Activated CD4-positive, alpha-beta T cell treated with anti-CD3 and anti-CD28 coated beads, Interleukin-10, Interleukin-2, amounts not matched to agents 100 ng/mL and 50 ng/mL, durations not matched to agents 16 hours and 8 hours (primary cell): ENCODE measurements at places on chromosomes 3 and 15.

- DNase-seq, result no peak
These were observed 116.6 kb downstream of the SLCO3A1 start for GRCh38 chr15:91970142-91970541.

- DNase-seq, result no peak
These were observed 167.8 kb downstream of the FOXP1 start for GRCh38 chr3:71415681-71416122.

DNA sequence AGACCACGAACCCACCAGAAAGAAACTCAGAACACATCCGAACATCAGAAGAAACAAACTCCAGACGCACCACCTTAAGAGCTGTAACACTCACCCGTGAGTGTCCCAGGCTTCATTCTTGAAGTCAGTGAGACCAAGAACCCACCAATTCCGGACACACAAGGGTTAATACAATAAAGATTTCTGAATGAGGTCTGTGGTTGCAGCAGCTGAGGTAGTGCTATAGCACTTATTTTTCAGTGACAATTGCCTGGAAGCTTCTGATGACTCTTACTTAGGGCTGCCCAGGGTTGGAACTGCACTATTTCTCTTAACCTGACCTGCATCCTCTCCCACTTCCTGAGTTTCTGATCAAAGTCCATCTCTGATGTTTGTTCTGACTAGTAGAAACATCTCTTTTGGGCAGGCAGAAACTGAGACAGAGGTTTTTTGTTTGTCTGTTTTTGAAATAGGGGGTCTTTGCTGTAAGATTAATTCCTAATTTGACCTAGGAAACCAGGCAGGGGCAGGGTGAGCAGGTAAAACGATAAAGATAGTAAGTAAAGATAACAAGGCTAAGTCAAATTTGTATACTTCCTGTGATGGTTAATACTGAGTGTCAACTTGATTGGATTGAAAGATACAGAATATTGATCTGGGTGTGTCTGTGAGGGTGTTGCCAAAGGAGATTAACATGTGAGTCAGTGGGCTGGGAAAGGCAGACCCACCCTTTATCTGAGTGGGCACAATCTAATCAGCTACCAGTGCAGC lies 169.1 kb downstream of the GAP43 start:
- DNase-seq, result peak; percentile 59

- DNase-seq, result peak; percentile 84
These were observed 10.6 kb upstream of the PCSK6 start for GRCh38 chr15:101499863-101500713.

DNA sequence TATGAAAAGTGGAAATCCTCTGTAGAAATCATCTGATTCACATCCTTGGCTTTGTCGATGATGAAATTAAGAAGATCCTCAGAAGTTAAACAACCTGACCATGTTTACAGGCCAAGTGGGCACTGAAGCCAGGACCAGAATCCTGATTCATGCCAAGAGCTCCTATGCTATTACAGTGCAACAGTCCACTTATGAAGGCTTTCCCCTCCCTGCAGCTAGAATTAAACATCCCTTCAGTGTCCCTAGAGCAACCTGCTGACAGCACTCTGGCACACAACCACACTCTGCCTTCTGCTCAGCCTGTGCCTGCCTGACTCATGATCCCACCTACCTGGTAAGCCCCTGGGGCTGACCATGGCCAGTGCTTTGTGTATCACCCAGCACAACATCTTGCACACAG lies 33.8 kb downstream of the TXNRD3 start:
- no peak for DNase-seq

DNA sequence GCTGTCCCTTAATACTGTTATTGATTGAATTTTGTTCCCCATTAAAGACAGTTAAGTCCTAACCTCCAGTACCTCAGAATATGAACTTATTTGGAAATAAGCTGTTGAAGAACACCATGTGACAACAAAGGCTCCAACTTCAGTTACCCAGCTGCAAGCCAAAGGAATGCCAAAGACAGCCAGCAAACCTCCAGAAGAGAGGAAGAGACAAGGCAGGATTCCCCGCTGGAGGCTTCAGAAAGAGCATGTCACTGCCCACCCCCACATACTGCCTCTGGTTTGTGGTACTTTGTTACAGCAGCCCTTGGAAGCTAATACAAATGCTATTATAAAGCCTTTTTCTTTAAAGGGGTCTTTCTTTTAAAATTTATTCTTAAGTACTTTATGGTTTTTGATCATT lies 18.4 kb upstream of the NEK10 start:
- DNase-seq, result no peak

GRCh38 chr15:98085003-98085639 lies 124.6 kb downstream of the ARRDC4 start:
- DNase-seq, result peak; percentile 44

- DNase-seq, result no peak
These were observed 62.4 kb downstream of the C3orf80 start for GRCh38 chr3:160287666-160288065.

DNA sequence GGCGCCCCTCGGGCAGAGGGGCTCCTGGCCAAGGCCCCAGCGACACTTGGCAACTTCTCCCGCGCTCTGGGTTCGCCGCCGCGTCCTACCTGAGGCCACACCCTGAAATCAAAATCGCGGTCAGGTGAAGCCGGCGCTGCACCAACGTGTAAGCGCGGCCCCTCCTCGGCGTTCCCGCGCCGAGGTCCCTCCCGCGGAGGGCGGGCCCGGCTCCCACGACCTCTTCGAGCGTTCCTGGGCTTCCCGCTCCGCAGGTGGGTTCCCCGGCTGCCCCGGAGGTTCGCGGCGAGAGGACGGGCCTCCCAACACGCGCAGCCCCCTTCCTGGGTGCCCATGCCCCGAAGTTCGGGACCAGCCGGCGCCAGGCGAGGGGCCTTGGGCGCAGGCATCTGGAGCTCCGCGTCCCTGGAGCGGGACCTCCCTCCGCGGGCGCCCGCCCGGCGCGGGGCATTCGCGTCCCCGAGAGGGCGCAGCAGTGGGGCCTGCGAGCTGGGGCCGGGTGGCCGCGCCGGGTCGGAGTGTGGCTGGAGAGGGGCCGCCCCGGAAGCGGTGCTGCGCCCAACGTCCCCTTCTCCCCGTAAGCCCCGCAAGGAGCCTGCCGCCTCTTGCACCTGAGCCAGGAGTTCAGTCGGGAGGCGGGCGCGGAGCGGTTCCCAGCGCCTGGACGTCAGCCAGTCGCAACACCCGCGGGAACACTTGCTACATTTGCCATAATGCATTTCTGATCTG lies 13.7 kb downstream of the PAK6 start:
- no peak for DNase-seq

GRCh38 chr3:90039994-90040393 lies 932.6 kb downstream of the EPHA3 start:
- DNase-seq, result no peak

- no peak for DNase-seq
These were observed 569.3 kb downstream of the MECOM start for GRCh38 chr3:169094204-169094603.

- no peak for DNase-seq
These were observed 79.0 kb upstream of the VGLL3 start for GRCh38 chr3:87069971-87070370.

DNA sequence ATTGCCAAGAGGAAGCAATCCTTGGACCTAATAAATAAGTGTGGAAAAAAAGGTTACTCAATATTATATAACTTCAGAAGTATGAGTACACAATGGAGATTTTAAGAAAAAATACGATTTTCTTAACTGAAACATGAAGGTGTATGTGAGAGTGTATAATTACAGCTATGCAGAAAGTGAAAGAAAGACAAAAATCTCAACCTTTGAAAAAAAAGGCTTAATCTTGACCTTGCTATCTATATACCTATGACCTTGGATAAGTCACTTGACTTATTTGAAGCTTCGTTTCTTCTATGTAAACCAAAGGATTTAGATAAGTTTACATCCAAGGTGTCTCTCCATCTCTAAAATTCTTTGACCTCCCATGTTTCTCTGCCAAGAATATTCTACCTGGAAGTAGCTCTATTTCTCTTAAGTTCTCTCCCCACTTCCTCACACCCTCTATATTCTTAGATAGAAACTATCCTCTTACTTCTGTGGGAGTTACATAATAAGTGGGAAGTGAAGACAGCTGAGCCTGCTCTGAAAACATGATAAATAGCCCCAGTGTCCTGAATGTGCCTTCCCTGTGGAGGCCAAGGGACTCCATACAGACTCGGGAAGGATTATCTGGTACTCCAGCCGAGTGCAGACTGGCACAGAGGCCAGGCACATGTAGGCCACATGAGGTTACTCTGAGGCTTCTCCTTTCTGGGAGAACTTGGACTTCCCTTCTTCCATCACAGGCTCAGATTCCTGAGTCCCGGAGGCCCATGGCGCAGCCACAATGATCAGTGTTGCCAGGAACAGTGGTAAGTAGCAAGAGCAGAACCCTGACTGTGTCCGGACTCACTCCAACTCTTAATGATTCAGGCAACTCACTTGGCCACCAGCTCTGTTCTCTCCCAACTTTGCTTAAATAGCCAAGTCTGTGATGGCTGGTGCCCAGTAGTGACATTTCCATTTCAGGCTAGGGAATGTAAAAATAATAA lies 166.8 kb upstream of the COL8A1 start:
- DNase-seq, result no peak

DNA sequence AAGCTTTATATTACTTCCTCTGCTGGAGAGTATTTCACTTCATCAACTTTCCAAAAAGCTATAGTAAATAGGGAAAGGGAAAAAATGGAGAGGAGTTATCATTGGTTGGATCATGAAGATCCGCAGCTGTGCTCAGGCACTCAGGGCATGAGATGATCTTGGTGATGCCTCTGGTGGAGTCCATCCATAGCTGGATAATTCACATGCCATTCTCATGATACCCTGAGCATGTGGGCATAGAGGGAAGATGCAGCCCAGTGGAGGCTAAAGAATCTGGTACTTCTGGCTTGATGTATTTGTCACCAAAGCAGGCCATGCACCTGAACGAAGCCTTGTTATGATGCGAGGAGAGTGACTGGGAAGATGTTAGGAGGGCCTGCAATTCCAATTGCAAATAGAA lies 150.2 kb downstream of the CHST2 start:
- no peak for DNase-seq

- no peak for DNase-seq
These were observed 269.4 kb upstream of the RBMS3 start for GRCh38 chr3:29011441-29011840.

- no peak for DNase-seq
These were observed 63.9 kb upstream of the TSEN2 start for GRCh38 chr3:12420393-12420792.

GRCh38 chr3:16148783-16149182 lies 25.7 kb upstream of the GALNT15 start:
- no peak for DNase-seq

DNA sequence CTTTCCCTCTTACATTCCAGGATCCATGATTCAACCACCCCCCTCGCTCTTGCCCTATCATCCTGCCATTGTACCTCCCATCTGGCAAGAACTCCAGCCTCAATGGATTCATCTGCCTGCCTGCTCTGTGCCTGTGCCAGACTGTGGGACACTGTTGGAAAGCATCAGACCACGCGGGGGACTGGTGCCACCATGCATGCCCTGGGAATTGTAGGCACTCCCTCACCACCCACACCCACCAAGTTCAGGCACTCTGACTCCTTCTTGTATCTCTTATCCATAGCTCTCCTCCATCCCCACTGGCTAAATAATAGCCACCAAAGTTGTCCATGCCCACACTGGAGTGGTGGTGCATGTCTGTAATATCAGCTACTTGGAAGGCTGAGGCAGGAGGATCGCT lies 143.8 kb downstream of the TPRA1 start:
- DNase-seq, result no peak

GRCh38 chr3:46667657-46668056 lies 25.8 kb downstream of the ALS2CL start:
- DNase-seq, result no peak

GRCh38 chr3:130463221-130463620 lies 53.8 kb upstream of the COL6A6 start:
- DNase-seq, result no peak

DNA sequence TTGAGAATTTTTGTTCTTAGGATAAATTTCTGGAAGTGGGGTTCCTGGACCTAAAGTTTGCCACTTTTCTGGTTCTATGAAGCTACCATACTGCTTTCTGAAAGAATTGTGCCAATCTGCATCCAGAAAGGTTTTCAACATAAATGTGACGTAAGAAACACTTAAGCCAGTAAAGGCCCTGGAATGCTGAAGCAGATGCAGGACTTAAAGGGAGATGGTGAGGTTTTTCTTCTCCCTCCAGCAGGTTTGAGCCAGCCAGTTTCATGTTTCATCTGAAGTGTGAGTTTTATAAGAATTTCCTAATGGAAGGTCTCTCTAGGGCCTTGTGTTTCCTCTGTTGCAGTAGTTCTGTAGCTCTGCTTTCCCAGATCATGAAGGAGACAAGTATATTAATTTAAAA lies 33.1 kb downstream of the ZNF592 start:
- DNase-seq, result no peak

GRCh38 chr3:142595581-142595950 lies 627 bp upstream of the PLS1 start:
- no peak for DNase-seq

DNA sequence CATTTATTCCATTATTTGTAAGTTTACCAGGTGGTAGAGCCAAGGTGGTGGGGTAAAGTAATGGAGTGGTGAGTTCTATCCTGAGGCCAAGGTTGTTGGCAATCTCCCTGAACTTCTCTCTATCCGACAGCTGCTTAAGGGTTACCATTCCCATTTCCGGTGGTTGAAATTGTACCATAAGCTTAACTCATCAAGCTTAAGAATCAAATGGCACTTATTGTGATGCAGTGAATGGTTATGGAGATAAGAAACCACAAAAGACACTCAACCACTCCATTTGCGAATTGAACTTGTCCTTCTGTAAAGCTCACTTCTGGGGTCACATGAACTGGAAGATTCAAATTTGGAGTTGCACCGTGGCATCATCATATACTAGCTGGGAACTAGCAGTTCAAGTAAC lies 287.4 kb upstream of the SLCO3A1 start:
- no peak for DNase-seq

- no peak for DNase-seq
These were observed 24.4 kb upstream of the CNOT10 start for GRCh38 chr3:32660634-32661033.

DNA sequence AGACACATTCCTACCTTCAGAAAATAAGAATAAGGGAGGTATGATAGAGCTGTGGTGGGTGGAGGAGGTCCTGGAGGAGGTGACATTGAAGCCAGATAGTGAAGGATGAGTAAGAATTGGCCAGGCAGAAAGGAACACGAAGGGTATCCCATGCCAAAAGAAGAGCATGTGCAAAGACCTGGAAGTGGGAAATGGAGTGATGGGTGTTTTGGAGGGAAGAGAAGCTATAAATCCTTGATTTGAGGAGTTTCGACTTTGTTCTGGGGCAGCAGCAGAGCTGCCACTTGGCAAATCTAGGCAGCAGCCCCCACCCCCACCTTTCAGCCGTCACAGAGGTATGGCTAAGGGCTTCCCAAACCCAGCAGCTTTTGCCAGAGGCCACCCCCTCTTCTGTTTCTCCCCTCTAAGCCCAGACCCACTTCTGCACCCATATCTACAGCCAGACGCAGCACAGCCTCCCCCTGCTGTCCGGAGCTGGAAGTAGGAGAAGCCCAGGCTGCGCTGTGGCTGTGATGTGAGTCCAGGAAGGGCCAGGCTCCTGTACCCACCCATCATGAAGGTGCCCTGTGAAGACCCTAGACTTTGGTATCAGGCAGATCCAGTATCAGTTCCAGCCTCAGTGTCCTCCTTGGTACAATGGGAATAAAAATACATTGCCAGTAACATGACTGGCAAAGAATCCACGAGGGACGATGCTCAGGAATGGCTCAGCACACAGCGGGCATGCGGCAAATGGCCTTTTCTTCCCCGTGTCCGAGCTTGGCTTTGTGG lies 188.7 kb upstream of the LINGO1 start:
- DNase-seq, result peak; percentile 61
